NCI-H446 (cell line): ENCODE measurements at places on chromosomes 4 and X.

- peak; percentile 93 for DNase-seq
These were observed 90.4 kb downstream of the PHEX start for GRCh38 chrX:22122510-22122909.

- no peak for DNase-seq
These were observed 62.5 kb downstream of the NSD2 start for GRCh38 chr4:1933700-1934099.

GRCh38 chrX:85994797-85995196 is 52.6 kb downstream of the CHM start:
- no peak for DNase-seq

DNA sequence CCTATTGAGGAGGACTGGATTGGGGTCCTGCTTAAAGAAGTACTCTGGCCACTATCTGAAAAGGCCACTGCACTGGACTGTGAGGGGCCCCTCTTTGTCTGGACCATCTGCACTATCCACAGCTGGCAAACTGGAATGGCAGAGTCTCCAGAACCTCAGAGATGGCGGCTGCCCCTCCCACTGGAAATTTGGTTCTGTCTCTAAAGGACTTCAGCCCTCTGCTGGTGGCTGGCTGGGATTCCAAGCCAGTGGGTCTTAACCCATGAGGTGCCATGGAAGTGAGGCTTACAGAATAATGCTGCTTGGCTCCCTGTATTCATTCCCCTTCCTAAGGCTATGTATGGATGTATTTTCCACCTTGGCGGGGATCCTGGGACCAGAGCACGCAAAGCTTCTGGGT is 41.6 kb upstream of the CYLC1 start:
- DNase-seq = no peak

- no peak for DNase-seq
These were observed 224.0 kb downstream of the TRIML1 start for GRCh38 chr4:188363196-188363595.

- DNase-seq = no peak
These were observed 32.7 kb downstream of the RUFY3 start for GRCh38 chr4:70754470-70754869.
